ENCODE measurements at places on chromosomes 5 and 9.

- no peak for DNase-seq
These were observed 87.6 kb downstream of the F2RL2 start for GRCh38 chr5:76535577-76535976.

- DNase-seq: no peak
These were observed 4.0 kb downstream of the PCDHGC3 start for GRCh38 chr5:141479776-141480175.

DNA sequence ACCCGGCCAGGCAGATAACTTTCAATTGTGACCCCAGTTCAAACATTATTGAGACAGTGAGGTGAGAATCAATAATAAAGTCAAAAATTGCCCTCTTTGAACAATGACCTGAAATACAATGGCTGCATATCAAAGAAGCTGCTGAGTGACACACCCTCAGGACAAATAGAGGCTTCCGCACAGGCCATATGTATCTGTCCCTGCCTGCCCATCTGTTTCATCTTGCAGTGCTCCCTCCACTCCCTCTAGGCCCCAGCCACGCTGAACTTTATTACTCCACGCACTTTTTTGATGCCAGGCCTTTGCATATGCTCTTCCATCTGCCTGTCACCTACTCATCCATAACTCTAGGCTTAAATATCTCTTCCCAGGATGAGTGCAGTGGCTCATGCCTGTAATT, 15.9 kb upstream of the PFDN1 start:
- no peak for DNase-seq

DNA sequence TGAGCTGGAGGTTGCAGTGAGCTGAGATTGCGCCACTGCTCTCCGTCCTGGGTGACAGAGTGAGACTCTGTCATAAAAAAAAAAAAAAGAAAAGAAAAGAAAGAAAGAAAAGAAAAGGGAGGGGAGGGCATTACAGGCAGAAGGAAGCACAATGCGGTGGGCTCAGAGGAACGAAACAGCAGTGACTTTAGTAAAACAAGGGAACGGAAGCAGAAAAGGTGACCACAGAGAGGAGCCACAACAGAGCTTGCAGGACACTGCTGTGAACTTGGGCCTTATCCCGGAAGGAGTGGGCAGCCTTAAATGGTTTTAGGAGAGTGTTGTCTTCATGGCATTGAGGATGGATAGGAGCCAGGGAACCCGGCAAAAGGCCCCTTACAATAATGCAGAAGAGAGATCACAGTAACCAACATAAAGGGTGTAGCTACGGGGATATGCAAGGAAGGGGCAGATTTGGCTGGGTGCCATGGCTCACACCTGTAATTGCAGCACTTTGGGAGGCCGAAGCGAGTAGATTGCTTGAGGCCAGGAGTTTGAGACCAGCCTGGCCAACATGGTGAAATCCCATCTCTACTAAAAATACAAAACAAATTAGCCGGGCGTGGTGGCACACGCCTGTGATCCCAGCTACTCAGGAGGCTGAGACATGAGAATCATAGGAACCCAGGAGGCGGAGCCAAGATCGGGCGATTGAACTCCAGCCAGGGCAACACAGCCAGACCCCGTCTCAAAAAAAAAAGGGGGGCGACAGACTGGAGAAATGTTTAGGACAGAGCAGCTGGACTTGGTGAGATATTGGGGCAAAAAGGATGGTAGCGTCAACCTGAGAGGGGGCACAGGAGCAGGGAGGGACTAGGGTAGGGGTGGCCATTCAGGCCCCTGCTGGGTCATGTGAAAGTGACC, 83.9 kb upstream of the ZBTB43 start:
- no peak for DNase-seq

DNA sequence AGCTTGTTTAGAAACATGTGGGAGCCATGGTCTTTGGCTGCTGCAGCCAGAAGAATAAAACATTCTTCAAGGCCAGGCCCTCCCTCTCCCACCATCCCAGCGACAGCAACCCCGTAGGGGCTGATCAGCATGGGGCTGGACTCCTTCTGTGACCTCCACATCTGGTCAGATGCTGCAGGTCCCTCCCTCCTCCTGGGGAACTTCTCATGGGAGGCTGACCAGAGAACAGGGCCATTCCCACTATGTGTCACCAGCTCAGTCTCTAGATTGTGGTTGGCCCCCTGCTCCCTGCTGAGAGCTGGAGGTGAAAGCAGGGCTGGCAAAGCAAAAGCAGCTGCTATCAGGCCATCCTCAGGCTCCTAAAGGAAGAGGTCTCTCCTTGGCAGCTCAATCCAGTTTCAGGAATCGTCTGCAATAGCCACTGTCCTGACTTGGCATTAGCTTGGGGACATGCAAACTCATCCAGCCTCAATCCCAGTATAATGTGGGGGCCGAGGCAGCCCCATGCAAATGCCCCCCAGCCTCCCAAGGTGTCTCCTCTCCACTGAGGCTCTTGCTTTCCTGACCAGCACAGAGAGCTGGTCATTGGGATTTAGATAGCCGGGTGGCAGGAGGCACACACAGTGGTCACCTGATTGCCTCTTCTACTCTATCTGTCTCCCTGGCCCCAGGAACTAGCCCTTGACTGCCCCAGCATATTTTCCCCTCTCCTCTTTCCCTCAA, 81.5 kb downstream of the NRG2 start:
- DNase-seq: no peak

All from T-helper 2 cell (primary cell).